ENCODE measurements at places on chromosomes 13 and 19.

DNA sequence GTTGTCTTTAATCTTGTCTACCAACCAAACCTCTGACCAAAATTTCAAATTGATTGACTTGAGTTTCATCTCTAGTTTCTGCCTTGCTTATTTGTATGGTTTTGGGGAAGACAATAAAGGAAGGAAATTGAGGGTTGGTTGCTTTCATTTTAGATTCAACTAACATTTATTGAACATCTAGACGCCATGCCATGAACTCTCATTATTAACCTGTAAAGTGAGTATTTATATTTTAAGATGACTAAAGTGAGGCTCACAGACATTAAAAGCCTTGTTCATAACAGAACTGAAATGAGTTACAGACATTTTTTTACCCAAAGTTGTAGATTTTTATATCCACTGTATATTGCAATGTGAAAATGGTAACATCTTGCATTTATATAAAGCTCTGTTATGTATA lies 239.3 kb downstream of the LMO7 start:
- H3K27ac ChIP-seq: no peak overlapping the region
- DNase-seq: no peak
- no peaks in the 10 kb centered on the region for H3K27me3 ChIP-seq
- H3K36me3 ChIP-seq: no peaks in the 10 kb centered on the region
- no peaks in the 10 kb centered on the region for H3K4me1 ChIP-seq

DNA sequence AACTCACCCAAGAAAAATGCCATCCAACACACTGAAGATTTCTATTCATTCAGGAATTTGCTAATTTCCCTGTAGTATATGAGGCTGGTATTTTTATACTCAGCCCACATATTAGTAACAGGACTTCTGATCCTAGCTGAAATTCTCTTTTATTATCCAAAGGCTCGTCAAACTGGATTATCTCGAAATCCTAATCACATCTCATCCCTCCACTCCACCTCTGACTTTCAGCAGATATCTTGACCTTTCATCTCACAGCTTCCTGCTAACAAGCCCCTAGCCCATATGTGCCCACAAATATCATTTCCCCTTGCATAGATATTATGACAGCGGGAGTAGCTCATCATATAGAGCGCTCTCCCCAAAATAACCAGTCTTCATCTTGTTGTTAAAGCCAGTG lies 279.7 kb downstream of the FGF14 start:
- DNase-seq: no peak
- no peaks in the 10 kb centered on the region for H3K36me3 ChIP-seq
- no peak overlapping the region for H3K27ac ChIP-seq
- H3K4me1 ChIP-seq: no peaks in the 10 kb centered on the region
- H3K4me3 ChIP-seq: no peak overlapping the region
- H3K27me3 ChIP-seq: no peaks in the 10 kb centered on the region

- no peaks in the 10 kb centered on the region for H3K36me3 ChIP-seq
- H3K4me1 ChIP-seq: no peaks in the 10 kb centered on the region
- H3K4me3 ChIP-seq: no peak overlapping the region
- H3K27ac ChIP-seq: no peak overlapping the region
Measured at GRCh38 chr19:21046489-21046888, 26.0 kb downstream of the ZNF430 start.

GRCh38 chr19:370641-371330 lies 26.2 kb upstream of the MIER2 start:
- H3K4me1 ChIP-seq: no peaks in the 10 kb centered on the region
- DNase-seq: no peak

DNA sequence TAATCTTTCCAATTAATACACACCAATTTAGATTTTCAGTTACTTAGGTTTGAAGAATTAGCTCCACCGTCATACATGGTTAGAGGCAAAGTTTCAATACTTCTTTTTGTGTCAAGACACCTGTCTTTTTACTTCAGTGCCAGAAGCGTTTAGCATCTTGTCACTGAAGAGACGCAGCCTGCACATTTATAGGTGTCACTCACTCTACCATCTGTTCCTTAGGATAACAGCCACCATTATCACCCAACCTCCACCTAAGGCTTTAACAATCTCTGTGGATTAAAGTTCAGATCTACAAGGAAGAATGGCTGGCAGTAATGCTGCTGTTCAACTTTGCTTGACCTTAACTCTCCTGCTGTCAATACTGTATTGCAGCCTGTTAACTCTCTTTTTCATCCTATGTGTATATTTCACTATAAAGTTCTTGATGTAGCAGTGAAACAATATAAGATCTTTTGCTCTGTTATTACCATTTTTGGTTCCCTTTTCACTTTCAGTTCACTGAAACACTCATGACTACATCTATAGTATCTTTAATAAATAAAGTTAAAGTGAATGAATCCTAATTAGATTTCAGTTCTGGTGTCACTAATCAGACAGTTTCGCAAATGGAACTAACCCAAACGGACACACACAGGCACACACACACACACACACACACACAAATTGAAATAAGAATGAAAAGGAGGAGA lies 435.6 kb downstream of the PCDH9 start:
- H3K27me3 ChIP-seq: no peaks in the 10 kb centered on the region
- H3K4me3 ChIP-seq: no peak overlapping the region
- no peaks in the 10 kb centered on the region for H3K36me3 ChIP-seq
- DNase-seq: no peak

GRCh38 chr13:87894059-87894458 lies 222.9 kb downstream of the SLITRK5 start:
- no peak overlapping the region for H3K4me3 ChIP-seq
- H3K4me1 ChIP-seq: peaks cover under 1% of the 10 kb centered on the region
- no peaks in the 10 kb centered on the region for H3K36me3 ChIP-seq
- no peak overlapping the region for H3K27ac ChIP-seq
- H3K27me3 ChIP-seq: no peaks in the 10 kb centered on the region
- no peak for DNase-seq

All from thyroid gland (tissue), 4 donors.